HCT116 (cell line): ENCODE measurements at places on chromosomes 3 and 15. TPM values are rescaled to one million over a fixed set of nuclear protein-coding genes. Genes with fewer than 3 reads are reported as not detected.

DNA sequence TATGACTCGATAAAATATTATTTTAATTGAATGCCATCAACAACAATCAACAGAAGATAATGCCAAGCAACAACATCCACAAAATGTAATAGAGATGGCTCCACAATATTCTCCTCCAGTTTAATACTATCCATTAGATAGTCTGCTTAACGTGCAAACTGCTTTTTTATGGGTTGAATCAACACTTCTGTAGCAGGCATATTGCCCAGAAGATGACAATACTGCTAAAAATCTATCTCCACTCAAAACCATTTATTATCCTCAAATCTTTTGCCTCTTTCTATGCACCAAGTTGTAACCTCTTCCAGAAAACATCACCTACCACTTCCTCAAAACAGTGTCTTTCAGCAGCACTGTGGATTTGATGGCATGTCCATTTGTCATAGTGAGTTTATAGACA lies 295.7 kb upstream of the LMCD1 start:
- H3K27ac ChIP-seq: no peak overlapping the region
- no peak for DNase-seq
- H3K27me3 ChIP-seq: no peaks in the 10 kb centered on the region
- H3K4me3 ChIP-seq: no peak overlapping the region
- H3K4me1 ChIP-seq: no peaks in the 10 kb centered on the region

DNA sequence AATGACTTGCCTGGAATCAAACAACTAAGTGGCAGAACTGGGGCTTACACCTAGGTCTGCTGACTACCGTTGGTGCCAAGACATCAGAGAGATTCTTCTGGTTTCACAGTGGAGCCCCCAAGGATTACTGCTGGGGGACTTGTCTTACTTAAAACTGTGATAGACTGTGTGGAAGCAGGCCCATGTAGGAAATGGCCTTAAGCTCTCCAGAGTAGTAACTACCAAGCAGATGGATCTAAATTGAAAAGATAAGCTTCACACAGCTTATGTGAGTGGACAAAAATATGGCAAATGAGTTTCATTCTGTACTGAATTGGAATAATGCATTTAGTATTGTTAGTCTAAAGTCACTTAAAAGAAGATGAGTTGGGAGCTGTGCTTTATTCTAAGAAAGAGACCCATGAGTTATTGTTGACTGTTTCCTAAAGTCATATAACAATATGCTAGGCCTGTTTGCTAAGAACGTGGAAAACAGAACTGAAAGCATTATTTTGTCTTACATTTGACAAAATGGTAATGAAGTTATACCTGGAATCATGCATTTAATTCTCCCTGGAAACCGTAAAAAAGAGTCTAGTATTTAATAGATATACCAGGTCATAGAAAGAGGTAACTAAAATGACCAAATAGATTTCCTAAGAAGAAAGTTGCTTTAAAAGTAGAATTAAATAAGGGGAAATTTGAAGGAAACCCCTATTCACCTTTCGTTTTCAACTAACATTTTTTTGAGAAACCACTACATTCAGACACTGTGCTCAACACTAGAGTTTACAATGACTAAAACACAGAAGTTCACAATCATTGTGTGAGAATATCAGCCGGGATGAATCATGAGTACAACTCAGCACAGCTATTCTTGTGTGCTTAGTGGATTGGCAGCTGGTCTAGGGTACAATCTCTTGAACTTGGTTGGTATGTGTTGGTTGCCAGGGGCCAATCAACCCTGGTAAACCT lies 13.0 kb upstream of the MAPK6 start:
- H3K27me3 ChIP-seq: no peaks in the 10 kb centered on the region
- DNase-seq: no peak

DNA sequence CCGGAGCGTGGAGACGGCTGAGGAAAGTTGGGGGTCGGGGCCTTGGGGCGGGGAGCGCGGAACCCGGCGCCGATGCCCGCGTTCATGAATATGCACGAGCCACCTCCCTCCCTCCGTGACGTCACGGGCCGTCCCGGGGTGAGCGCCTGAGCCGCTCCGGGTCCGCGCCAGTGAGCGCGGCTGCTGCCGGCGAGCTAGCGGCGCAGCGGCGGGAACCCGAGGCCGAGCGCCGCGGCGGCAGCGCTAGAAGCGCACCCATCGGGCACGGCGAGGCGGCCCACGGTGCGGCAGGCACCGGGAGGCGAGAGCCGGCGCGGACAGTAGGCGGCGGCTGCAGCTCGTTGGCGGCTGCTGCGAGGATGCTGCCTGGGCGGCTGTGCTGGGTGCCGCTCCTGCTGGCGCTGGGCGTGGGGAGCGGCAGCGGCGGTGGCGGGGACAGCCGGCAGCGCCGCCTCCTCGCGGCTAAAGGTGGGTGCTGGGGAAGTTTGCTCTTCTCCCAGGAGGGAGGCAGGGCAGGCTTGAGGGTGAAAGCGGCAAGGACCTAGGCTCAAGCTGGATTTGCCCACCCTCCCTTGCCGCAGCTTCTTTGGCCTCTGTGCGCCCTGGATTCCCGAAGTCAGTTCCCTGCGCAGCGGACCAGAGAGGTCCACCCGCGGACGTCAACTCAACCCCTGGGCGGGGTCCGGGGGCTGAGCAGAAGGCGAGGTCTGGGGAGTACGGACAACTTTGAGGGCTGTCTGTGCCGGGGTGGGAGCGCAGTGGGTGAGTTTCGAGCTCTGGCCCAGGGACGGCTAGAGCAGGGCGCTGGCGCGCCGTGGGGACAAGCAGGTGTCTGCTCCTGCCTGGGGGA lies at the start of gene CLSTN2:
Gene CLSTN2, plus strand, starts transcription at position 170 of the 850 bp plus-strand sequence.
- H3K36me3 ChIP-seq: no peaks in the 10 kb centered on the region
- no peak within 1 kb of the TSS for H3K4me3 ChIP-seq
- no peak for DNase-seq
- no peak within 1 kb of the TSS for H3K27ac ChIP-seq
- peaks cover 14% of the 10 kb centered on the region; the same call in 1 of the 2 replicates for H3K27me3 ChIP-seq

DNA sequence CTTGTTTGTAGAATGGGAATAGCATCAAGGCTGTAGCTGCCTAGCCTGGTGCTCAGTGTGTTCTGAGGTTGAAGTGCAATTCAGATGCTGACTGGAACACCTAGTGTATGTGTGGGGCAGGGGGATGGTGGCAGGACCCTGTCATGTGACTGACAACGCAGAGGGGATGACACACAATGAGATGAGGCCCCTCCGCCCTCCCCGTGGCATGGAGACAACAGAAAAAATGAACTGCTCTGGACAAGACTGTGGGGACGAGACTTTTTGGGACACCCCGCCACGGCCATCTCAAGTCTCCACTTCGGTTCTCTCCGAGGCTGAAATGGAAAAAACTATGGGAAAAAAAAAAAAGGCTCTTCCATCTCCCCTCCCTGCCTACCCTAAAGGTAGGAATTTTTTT lies 10.4 kb upstream of the SEC13 start:
- no peaks in the 10 kb centered on the region for H3K4me1 ChIP-seq
- H3K4me3 ChIP-seq: no peak overlapping the region
- no peak overlapping the region for H3K27ac ChIP-seq
- no peaks in the 10 kb centered on the region for H3K36me3 ChIP-seq

GRCh38 chr3:194673761-194674160 lies 1.8 kb upstream of the LSG1 start:
- no peak overlapping the region for H3K27ac ChIP-seq
- no peaks in the 10 kb centered on the region; the same call in 1 of the 2 replicates for H3K27me3 ChIP-seq
- no peak for DNase-seq
- peaks cover 19% of the 10 kb centered on the region for H3K4me1 ChIP-seq
- no peak overlapping the region for H3K4me3 ChIP-seq
- peaks cover 6% of the 10 kb centered on the region for H3K36me3 ChIP-seq

LRRC31 gene
- total RNA-seq: not detected

PLCB2 gene
- 2.8 TPM for total RNA-seq

TTC23 gene
- total RNA-seq: 10.2 TPM

GNAT1 gene
- not detected for total RNA-seq
